ENCODE measurements at places on chromosomes 11 and 22.

DNA sequence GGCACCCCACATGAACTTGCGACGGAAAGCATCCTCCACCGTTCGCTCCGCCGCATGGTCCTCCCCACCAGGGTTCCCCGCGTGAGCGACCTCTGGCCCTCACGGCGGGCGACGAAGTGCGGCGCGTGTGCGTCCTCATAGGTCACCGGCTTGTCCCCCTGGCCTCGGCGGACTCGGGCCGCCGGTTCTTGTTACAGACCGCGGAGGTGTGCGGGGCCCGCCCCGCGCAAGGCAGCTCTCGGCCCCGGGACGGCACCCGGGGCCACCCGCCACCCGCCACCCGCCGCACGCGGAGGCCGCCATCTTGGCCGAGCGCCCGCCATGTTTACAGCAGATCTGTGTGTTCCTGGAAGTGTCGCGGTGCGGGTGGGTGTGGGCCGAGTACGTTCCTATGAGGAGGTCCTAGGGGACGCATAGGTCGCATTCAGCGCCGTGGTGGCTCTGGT is 3.5 kb upstream of the IFITM2 start:
- no peak for DNase-seq

- peak; percentile 98 for DNase-seq
These were observed at the start of gene RBX1 for GRCh38 chr22:40950962-40951794. Gene RBX1 (plus strand): TSS chr22:40951378. CDS start chr22:40951399, 21 bp downstream.

DNA sequence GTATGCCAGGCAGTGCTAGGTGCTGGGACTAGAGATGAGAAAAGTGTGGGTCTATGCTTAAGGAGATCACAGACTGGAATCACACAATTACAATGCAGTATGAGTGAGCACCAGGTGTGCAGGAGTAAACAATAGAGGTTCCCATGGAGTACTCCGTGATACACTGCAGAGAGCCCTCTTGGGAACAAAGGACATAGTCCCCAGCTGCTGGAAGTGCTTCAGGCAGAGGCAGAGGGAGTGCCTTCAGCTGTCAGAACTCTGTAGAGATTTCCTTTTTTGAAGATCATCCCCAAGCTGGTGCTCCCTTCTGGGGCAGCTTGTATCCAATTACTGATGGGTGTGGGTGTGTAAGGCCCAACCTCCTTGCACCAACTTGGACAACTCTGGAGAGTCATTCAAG is 143.5 kb upstream of the PLET1 start:
- DNase-seq = no peak

DNA sequence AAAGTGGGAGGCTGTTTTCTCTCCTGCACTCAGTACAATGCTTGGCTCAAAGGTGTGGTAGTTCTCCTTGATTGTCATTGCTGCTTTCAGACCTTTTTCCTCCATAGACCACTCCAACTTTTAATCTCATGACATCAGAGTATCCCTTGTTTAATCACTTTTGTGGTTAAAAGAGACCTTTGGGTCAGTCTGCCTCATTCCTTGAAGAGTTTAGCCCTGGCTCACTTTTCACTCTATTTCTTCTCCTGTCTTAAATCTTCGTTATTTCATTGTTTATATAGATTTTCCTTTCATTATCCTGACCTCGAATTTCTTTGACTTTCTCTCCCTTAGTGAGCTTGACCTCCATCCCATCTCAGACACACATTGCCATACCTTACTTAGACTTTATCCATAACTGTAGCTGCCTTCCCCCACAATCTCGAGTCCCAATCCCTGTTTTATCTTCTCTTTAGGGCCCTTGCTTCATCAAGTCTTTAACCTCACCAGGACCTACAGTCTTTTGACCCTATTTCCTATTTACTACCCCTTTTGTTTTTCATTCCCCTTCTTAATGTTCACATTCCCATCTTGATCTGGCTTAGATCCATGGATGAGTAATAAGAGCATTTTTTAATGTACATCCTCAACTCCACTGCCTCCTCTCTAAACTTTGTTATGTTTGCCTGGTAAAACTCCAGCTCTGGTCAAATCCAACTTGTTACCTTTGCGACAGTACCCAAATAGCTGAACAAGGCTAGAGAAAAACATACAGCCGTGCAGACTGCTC is 9.5 kb downstream of the ATXN10 start:
- no peak for DNase-seq

DNA sequence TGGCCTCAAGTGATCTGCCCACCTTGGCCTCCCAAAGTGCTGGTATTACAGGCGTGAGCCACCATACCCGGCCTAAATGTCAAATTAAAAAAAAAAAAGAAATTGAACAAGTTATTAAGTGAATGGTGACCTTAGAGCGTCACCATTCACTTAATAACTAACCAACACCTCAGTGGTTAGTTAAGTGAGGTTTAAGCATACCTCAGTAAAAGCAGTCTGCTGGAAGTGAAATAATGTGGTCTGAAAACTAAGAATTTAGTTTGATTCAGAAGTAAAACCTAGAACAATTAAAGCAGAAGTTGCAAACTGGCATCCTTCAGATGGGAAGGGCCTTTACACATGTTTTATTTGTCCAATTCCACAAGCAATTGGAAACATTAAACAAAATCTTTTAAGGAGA is 71.5 kb downstream of the FCHSD2 start:
- DNase-seq = no peak

DNA sequence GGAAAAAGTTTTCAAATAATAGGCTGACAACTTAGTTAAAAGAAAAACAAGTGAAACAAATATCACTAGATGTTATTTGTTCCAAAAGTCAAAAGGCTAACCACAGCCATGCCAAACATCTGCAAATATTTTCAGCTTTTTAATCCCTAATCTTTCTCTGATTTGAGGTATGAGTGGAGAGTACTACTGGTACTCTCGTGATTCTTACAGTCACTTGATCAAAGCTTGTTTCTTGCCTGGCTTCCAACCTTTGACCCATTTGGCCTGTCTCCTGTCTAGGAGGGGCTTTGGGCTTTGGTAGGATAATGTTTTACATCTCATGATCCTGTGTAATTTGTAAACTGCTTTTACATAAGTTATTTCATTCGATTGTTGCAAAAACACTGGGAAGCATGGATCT is 301.8 kb upstream of the SORL1-AS1 start:
- DNase-seq = no peak

DNA sequence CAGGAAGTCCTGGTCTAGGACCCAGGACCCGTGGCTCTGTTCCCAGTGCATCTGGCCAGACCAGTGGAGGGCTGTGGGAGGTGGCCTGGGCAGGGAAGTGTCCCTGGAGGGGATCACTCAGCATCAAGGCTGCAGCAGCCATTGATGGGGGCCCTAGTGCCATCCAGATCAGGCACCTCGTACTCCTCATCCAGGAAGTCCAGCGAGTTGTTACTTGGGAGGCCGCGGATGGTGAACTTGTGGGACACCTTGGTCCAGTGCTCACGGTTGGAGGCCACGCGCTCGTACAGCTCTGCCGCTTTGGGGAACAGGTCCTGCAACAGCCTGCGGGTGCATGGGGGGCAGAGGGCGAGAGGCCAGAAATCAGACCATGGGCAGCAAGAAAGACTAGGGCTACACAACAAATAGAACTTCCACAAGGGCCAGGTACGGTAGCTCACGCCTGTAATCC is 96.9 kb downstream of the PDE2A start:
- DNase-seq = no peak

DNA sequence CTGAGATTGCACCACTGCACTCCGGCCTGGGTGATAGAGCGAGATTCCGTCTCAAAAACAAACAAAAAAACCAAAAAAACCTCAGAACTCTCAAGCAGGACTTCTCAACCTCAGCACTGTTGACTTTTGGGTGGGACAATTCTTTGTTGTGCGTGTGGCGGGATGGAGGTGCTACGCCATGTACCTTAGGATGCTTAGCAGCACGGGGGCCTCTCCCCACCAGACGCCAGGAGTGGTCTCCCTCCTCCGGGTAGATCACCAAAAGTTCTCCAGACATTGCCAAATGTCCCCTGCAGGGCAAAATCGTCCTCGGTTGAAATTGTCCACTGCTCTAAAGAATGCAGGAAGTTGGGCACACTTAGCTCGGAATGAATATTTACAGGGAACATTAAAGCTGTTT is 26.9 kb upstream of the ATXN10 start:
- no peak for DNase-seq

DNA sequence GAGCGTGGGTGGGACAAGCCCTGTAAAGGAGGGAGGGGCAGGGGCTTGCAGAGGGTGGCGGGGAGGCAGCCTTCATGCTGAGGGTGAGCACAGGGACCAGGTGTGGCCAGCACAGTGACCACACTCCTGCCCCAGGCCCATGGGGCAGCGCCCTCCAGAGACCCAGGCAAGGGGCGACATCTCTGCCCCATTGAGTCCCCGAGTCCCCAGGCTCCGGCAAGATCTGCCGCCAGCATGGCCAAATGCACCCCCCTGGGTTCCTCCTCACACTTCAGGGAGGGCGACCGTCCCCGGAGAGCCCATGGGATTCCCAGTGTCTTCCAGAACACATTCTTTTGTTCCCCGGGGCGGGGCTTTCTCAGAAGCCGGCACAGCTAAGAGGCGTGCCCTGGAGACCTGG is 362.5 kb downstream of the TBC1D22A start:
- no peak for DNase-seq

GRCh38 chr11:10666556-10667520 is 26.7 kb downstream of the IRAG1 start:
- DNase-seq = no peak

GRCh38 chr11:125433454-125434121 is 62.5 kb downstream of the FEZ1 start:
- no peak for DNase-seq

GRCh38 chr11:60835534-60835846 is 6.4 kb upstream of the CCDC86 start:
- DNase-seq = no peak

- no peak for DNase-seq
These were observed 33.0 kb upstream of the SOX10 start for GRCh38 chr22:38017272-38017920.

- DNase-seq = peak; percentile 31
These were observed 28.5 kb downstream of the DCDC1 start for GRCh38 chr11:31340903-31341572.

GRCh38 chr22:25364736-25365241 is 145.3 kb downstream of the CRYBB2 start:
- no peak for DNase-seq

DNA sequence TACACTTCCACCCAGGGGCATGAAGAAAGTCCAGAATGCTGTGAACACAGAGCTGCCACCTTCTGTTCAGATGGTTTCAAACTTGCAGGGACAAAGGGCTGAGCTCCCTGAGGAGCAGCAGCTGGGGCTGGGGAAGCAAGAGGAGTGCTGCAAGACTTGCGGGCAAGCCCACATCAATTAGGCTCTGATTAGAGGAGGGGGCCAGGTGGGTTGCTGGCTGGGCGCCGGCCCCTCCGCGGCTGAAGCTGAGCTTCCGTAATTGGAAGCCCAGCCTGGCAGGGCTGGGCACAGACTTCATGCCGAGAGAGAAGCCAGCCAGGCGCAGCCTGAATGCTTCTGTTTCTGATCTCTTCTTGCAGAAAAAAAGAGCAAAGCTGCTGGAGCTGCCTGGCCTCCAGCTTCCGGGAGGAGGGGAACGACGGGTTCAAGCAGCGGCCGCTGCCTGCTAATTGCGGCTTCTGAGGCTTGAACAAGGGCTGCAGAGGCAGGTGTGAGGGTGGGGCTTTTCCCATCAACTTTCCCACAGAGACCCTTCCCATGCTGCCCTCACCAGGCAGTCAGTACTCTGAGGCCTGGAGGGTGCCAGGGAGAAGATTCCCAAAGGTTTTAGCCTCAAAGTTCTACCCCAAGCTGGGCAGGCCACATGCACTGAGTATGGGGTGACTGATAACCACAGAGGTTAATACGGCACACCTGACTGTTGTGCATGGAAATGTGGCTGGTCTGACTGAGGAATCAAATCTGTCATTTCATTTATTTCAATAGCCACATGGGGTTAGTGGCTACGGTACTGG is 91.1 kb upstream of the LMO1 start:
- DNase-seq = peak; percentile 48

DNA sequence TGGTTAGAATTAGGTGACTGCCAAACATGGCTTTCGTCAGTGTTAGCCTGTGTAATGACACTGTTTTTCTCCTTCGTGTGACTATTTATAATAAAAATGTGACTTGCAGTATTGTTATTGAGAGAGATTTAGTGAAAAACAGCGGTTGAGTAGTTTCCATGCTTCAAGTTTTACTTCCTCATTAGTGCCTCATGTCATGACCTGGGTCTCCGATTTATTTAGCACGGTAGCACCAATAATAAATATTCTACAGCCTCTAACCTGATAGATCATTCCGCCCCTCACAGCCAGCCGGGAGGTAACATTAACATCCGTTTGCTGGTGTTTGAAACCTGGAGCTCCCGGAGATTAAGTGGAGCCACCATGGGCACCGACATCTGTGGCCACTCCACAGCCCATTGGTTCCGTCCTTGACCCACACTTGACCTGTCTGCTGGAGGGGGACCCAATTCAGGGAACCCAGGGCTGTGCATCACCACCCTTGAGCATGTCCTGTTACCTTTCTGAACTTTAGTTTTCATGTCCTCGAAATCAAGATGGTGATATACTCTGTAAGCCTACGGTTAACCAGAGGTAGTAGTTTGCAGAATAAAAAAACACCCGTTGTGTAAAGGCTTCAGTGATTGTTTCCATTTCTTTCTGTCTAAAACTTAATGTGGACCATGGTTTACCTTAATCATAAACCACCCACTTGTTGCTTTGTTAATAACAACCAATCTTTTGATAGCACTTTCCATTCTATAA is 104.1 kb downstream of the ATXN10 start:
- no peak for DNase-seq

DNA sequence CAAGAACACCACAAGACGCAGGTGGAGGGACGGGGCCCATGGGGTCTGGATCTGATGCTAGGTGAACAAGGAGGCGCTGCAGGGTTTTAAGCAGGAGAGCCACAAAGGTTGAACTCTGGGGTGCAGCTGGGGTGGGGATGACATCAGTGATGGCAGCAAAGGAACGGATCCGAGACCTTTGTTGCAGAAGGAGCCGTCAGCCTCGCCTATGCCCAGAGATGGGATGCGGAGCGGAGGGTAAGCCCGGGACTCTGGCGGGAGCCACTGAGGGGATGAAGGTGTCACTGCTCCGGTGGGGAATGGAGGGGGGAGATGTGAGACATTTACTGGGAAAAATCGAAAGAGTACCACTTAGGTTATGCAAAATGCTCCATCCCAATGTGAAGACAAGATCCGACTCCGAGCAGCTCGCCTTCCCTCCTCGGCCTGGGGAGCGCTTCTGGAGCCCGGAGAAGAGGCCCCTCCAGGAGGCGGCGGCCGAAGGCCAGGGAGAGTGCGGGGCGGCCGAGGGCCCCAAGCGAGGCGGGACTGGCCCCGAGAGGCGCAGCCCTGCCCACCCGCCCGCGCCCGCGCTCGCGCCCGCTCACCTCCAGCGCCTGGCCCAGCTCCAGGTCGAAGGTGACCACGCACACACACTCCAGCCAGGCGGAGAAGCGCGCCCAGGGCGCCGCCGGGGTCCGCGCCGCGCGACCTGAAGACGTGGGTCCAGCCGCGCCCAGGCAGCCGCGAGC is 422 bp downstream of the DENND6B start:
- DNase-seq = no peak

DNA sequence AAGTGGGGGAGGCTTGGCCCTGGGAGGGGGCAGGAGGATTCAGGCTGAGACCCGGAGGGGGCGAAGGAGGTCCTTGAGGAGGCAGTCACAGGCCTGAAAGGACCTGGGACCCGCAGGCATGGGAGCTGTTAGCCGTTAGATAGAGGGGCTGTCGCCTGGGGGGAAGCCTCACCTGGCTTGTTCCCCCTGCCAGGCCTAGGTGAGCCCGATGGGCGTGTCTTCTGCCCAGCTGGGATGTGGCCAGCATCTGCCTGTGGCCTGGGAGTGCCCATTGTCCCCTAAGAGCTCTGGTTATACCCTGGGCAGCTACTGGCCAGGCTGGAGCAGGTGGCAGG is 1.8 kb upstream of the DUSP8 start:
- no peak for DNase-seq

Data from Jurkat, Clone E6-1 (cell line).